ENCODE measurements at places on chromosomes 12 and 14.

DNA sequence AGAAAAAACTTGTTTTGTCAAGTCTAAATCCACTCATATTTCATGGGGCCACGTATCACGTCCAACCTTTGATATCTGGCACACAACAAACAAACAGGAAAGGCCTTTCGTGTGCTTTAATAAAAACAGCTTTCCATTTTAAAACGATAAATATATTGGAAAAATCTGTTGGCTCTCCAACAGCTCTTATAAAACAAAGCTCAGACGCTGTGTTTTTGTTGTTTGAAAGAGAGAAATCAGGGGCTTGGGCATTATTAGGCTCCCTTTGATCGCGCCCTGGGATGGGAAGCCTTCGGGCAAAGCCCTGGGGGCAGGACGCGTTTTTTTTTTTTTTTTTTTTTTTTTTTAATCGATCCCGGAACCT is 429 bp upstream of the PLEKHA5 start:
- DNase-seq = no peak

DNA sequence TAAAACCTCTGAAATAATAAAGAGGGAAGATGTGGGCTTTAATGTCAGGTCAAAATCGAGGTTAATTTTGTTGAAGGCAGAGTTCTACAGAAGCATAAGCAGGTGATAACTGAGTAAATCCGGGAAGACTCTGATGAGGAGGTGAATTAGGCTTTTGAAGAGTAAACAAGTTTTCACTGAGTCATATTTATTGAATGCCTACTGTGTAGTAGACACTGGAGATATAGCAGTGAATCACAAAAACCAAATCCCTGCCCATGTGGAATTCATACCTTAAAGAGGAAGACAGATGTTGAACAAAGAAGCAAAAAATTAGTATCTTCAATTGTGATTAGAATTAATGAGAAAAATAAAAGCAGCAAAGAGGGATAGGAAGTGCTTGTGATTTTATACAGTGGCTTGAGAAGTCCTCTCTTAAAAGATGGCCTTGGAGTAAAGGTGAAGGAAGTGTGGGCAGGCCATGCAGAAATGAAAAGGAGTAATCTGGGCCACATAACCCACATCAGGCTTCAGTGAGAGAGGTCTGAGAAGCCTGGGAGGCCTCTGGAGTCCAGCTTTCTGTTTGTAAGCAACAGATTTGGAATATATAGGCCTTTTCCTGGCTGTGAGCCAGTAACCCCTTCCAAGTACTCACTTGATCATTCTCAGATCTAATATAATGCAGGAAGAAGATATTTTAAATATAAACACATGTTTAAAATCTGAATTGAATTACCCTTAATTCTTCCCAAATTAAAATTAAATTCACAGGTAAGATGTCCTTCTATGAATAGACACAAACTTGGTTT is 46.7 kb downstream of the BHLHE41 start:
- DNase-seq = no peak

- no peak for DNase-seq
Measured at GRCh38 chr12:112148031-112148513, 22.7 kb downstream of the TRAFD1 start.

DNA sequence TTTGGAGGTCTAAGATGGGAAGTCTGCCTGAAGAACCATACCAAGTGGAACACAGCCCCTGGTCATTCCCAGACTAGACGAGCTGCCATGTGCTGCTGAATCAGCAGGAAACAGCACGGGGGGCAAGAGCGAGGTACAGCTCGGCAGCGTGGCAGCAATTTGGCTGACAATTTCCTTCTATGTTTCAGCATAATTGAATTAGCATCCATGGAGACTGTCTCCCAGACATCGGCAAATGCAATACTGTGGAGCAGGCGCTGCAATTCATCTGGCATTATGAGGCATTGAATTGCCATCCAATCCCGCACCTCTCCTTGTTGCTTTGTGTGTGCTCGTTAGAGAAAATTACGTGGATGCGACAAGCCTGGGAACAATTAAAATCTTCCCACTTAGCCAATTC is 46.0 kb upstream of the CCDC60 start:
- no peak for DNase-seq

DNA sequence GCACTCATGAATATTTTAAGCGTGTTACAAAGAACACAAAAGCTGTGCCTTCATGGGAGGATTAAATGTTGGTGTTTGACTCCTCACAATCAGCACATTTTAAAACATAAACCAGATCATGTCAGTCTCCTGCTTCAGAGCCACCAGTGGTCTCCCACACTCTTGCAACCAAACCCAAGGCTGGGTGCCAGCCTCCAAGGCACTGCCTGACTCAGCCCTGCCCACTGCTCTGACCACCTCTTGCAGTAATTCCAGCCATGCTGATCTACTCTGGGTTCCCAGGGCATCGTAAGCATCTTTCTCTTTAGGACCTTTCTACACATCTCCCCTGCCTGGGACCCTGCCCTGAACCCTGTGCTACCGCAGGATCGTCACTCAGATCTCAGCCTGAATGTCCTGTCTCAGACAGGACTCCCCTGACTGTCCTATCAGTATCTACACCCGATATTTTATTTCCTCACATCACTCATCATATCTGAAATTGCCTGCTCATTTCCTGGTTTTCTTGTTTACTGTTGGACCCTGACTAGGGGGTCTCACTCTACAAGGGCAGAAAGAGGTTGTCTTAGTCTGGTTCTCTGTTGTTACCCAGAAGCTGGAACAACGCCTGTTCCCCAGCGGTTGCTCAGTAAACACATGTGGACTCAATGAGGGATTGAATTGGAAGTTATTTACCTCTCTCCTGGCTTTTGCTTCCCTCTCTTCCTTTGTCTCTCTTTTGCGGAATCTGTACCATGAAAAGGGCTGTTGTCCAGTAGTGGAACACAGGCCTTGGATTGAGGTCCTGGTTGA is 449.8 kb downstream of the RAD51B start:
- no peak for DNase-seq
